Adrenal gland (tissue), 19 donors: ENCODE measurements at places on chromosomes 1 and 21. TPM values are rescaled to one million over a fixed set of nuclear protein-coding genes. Genes with fewer than 3 reads are reported as not detected.

LRRC8D gene
- total RNA-seq: 49.9 TPM

GRCh38 chr1:109475261-109475660 is 8.4 kb upstream of the ATXN7L2 start:
- H3K27ac ChIP-seq: no peak overlapping the region
- H3K36me3 ChIP-seq: peaks cover 5% of the 10 kb centered on the region
- DNase-seq: no peak
- no peak overlapping the region for H3K4me3 ChIP-seq
- H3K4me1 ChIP-seq: no peaks in the 10 kb centered on the region
- no peaks in the 10 kb centered on the region for H3K27me3 ChIP-seq

PLA2G2C gene
- 0.13 TPM for total RNA-seq

CRNN gene
- not detected for total RNA-seq

PPIAL4G gene
- total RNA-seq: not detected

GRCh38 chr1:115295904-115296696 is 41.9 kb downstream of the NGF start:
- H3K4me3 ChIP-seq: no peak overlapping the region
- no peaks in the 10 kb centered on the region for H3K4me1 ChIP-seq
- no peaks in the 10 kb centered on the region for H3K36me3 ChIP-seq
- H3K27me3 ChIP-seq: no peaks in the 10 kb centered on the region

DNA sequence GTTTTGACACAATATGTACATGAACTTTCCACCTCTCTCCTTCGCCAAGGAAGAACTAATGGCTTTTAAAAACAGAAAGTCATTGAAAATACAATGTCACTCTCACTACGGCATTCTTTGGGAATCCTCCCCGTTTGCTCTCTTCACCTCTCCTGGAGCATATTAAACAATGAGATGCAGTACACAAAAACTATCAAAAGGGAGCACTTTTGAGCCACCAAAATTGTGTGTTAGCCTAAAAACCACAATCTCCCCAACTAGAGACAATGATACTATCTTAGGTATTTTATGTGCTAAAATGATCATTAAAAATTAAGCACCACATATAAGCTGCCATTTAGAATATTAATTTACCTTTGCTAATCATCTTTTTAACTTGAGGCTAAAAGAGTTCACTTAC is 425.5 kb downstream of the KCTD3 start:
- no peaks in the 10 kb centered on the region for H3K36me3 ChIP-seq
- no peak overlapping the region for H3K4me3 ChIP-seq
- no peaks in the 10 kb centered on the region for H3K4me1 ChIP-seq
- no peaks in the 10 kb centered on the region for H3K27me3 ChIP-seq
- no peak overlapping the region for H3K27ac ChIP-seq
- no peak for DNase-seq

SPRR3 gene
- not detected for total RNA-seq

STX12 gene
- 55.9 TPM for total RNA-seq

NTNG1 gene
- 0.80 TPM for total RNA-seq

GRCh38 chr1:91374086-91374485 is 30.6 kb downstream of the HFM1 start:
- H3K4me3 ChIP-seq: no peak overlapping the region
- H3K27me3 ChIP-seq: no peaks in the 10 kb centered on the region
- no peaks in the 10 kb centered on the region for H3K4me1 ChIP-seq
- H3K36me3 ChIP-seq: no peaks in the 10 kb centered on the region

DNAJC28 gene
- total RNA-seq: 4.1 TPM

- H3K36me3 ChIP-seq: no peaks in the 10 kb centered on the region
- peaks cover 10% of the 10 kb centered on the region for H3K4me1 ChIP-seq
- DNase-seq: no peak
- H3K27ac ChIP-seq: no peak overlapping the region
- no peak overlapping the region for H3K4me3 ChIP-seq
These were observed 5.8 kb upstream of the CHI3L2 start for GRCh38 chr1:111221633-111222291.

DNA sequence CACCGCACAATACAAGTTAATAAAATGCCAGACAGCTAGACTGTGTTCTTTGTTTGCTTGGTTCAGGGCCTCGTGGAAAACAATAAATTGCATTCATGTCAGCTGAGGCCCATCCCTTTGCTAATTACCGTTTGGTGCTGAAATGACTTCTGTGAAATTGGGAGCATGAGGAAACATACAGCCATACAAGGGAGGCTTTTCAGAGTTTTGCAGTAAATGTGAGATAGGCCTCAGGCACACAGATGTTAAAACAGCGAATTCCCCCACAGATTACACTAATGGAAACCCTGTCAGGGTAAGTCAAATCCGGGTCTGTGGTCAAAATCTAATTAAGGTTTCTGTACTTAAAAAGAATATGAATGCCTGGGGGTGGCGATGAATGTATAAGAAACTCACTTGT is 173.5 kb upstream of the LMO4 start:
- H3K27me3 ChIP-seq: no peaks in the 10 kb centered on the region
- no peak overlapping the region for H3K4me3 ChIP-seq
- H3K27ac ChIP-seq: no peak overlapping the region
- no peak for DNase-seq
- H3K36me3 ChIP-seq: no peaks in the 10 kb centered on the region

OR2L13 gene
- total RNA-seq: 0.53 TPM

CLDN17 gene
- total RNA-seq: not detected

GRCh38 chr1:48028218-48029069 is 31.3 kb upstream of the TRABD2B start:
- H3K4me3 ChIP-seq: no peak overlapping the region
- H3K27me3 ChIP-seq: no peaks in the 10 kb centered on the region

DNA sequence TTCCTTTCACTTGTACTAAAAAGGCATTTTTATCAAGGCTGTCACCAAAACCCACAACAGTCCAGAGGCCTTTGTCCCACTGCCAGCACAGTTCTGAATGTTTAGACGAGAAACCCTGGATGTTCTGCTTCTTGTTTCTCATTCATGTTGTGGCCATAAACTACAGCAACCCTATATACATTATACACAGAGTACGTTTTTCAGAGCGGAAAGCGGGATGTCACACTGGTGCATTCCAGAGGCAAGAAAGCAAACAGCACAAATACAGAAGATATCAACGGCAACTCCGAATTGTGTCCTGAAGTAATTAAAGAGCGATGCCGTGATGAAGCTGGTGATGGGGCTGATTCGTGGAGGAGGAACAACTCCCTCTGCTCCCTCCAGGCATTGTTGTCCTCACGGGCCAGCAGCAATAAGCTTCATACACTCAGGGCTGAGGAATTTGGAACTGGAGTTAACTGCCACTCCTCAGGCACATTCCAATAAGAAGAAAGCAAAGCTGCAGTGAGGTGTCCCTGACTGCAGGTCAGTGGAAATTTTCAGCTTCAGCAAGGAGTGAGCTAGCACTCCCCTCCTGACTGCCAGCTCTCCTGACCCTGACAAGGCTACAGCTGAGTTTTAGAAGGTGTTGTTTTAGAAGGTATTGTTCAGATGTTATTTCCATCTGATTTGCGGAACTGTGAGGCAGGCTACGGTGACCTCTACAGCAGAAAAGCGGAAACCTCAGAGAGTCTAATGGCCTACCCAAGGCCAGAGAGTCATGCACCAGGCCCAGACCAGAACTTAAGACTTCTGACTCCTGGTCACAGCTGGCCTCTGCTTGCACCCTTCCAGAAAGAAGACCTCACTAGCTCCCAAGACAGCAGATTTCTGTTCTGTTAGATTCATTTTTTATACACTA is 149.0 kb downstream of the TGFBR3 start:
- no peaks in the 10 kb centered on the region for H3K27me3 ChIP-seq
- H3K36me3 ChIP-seq: peaks cover 24% of the 10 kb centered on the region
- peaks cover 61% of the 10 kb centered on the region for H3K4me1 ChIP-seq
- peak overlapping the region; percentile 65 for H3K27ac ChIP-seq
- peak overlapping the region; percentile 35 for H3K4me3 ChIP-seq

- H3K36me3 ChIP-seq: no peaks in the 10 kb centered on the region
- H3K4me3 ChIP-seq: no peak overlapping the region
- H3K27me3 ChIP-seq: no peaks in the 10 kb centered on the region
- H3K4me1 ChIP-seq: peaks cover 27% of the 10 kb centered on the region
- no peak overlapping the region for H3K27ac ChIP-seq
- no peak for DNase-seq
These were observed 118.6 kb downstream of the PROX1 start for GRCh38 chr1:214106375-214106774.

- no peak for DNase-seq
- H3K4me1 ChIP-seq: no peaks in the 10 kb centered on the region
- H3K4me3 ChIP-seq: no peak overlapping the region
- no peaks in the 10 kb centered on the region for H3K36me3 ChIP-seq
- no peaks in the 10 kb centered on the region for H3K27me3 ChIP-seq
These were observed 276.4 kb downstream of the SPATA17 start for GRCh38 chr1:217907504-217907903.

GRCh38 chr1:17629460-17629859 is 90.0 kb downstream of the ARHGEF10L start:
- DNase-seq: no peak
- no peaks in the 10 kb centered on the region for H3K4me1 ChIP-seq
- H3K27ac ChIP-seq: no peak overlapping the region

GRCh38 chr1:239301251-239301650 is 85.1 kb upstream of the CHRM3 start:
- no peaks in the 10 kb centered on the region for H3K4me1 ChIP-seq
- DNase-seq: no peak
- no peaks in the 10 kb centered on the region for H3K27me3 ChIP-seq
- H3K4me3 ChIP-seq: no peak overlapping the region

- DNase-seq: no peak
- H3K4me3 ChIP-seq: no peak overlapping the region
- H3K27me3 ChIP-seq: no peaks in the 10 kb centered on the region
- H3K27ac ChIP-seq: no peak overlapping the region
- no peaks in the 10 kb centered on the region for H3K36me3 ChIP-seq
These were observed 6.3 kb upstream of the GPR25 start for GRCh38 chr1:200866521-200866920.

- no peak for DNase-seq
- no peaks in the 10 kb centered on the region for H3K36me3 ChIP-seq
- no peak overlapping the region for H3K4me3 ChIP-seq
- peaks cover 30% of the 10 kb centered on the region for H3K4me1 ChIP-seq
- no peaks in the 10 kb centered on the region for H3K27me3 ChIP-seq
These were observed 11.9 kb downstream of the ALX3 start for GRCh38 chr1:110058591-110058990.

CHIT1 gene
- 0.51 TPM for total RNA-seq

DNA sequence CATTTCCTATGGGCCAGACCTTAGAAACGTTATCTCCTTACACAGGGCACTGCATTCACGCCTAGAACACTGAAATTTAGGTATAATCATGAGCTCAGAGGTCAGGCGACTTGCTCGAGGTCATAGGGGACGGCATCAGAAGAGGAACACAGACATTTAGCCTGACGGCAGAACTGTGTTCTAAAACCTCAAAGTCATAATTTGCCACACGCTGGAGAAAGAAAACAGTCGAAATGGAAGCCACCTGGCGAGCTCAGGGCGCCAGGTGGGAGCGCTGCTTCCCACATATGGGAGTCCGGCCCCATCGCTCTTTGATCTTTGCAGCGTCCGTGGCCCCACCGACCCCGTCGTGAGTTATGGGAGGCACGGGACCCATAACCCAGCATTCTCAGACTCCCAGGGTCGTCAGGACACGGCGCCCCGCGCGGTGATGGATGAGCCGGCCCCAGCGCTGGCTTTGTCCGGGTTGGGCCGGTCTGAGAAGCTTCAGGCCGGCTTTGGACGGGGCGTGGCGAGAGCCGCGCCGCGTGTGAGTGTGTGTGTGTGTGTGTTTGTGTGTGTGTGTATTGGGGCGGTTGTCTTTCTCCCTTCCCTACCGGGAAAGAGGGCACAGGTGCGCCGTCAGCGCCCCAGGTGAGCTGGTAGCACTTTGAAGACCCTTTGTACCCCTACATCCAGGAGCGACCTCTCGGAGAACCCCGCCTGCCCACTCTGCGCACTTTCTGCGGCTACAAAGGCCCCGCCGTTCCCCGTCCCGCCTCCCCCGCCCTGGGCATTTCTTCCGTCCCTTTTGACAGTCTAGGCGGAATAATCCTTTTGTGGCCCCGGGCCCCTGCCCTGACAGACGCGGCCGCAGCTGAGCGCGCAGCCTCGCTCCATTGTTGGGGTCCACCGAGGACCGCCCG is 861 bp upstream of the DRAXIN start:
- H3K4me3 ChIP-seq: no peak overlapping the region
- DNase-seq: no peak
- peaks cover 13% of the 10 kb centered on the region for H3K4me1 ChIP-seq
- no peak overlapping the region for H3K27ac ChIP-seq

- DNase-seq: no peak
- H3K4me1 ChIP-seq: no peaks in the 10 kb centered on the region
- no peaks in the 10 kb centered on the region for H3K36me3 ChIP-seq
- no peak overlapping the region for H3K4me3 ChIP-seq
- no peaks in the 10 kb centered on the region for H3K27me3 ChIP-seq
These were observed 15.2 kb downstream of the PPT1 start for GRCh38 chr1:40081871-40082270.

DNA sequence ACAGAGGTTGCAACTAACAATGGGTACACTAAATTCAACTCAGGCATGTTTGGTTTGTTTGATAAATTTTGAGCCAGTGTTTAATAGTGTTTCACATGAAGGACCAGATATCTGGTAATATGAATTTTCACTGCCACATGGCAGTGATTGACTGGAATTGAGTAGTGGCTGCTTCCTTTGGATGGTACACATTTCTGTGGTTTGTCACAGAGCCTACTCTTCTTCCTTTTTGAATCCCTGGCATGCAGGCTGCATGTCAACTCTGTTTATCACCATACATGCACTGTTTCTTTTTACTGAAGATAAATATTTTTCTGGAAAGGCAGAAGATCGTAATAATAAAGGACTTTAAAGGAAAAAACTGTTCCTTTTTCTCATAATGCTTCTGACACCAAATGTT is 35.5 kb downstream of the SDCCAG8 start:
- no peaks in the 10 kb centered on the region for H3K36me3 ChIP-seq
- no peak overlapping the region for H3K4me3 ChIP-seq
- H3K4me1 ChIP-seq: peaks cover 11% of the 10 kb centered on the region

MXRA8 gene
- total RNA-seq: 50.5 TPM

- no peaks in the 10 kb centered on the region for H3K36me3 ChIP-seq
- no peak overlapping the region for H3K27ac ChIP-seq
- no peaks in the 10 kb centered on the region for H3K4me1 ChIP-seq
- H3K4me3 ChIP-seq: no peak overlapping the region
- H3K27me3 ChIP-seq: no peaks in the 10 kb centered on the region
- DNase-seq: no peak
These were observed 348.6 kb upstream of the ADGRL4 start for GRCh38 chr1:79355090-79355489.

MRTO4 gene
- total RNA-seq: 17.3 TPM

DNA sequence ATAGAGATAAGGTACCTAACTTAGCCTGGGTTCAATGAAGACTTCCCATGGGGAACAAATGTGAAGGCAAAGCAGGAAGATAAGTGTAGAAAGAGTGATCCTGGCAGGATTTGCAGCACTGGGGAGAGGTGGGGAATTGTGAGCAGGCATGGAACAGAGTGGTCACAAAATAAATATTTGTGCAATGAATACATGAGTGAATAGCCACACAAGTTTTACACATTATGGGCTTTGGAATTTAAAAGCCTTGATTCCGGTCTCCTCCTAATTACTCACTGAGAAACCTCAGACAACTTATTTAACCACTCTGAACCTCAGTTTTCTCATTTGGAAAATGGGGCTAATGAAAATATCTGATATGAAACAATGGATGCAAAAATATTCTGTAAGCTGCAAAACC is 148.3 kb downstream of the ELAVL4 start:
- no peaks in the 10 kb centered on the region for H3K4me1 ChIP-seq
- no peaks in the 10 kb centered on the region for H3K36me3 ChIP-seq
- H3K27ac ChIP-seq: no peak overlapping the region
- DNase-seq: no peak
- H3K27me3 ChIP-seq: no peaks in the 10 kb centered on the region
- H3K4me3 ChIP-seq: no peak overlapping the region
